ENCODE measurements at places on chromosomes 6 and 20.

DNA sequence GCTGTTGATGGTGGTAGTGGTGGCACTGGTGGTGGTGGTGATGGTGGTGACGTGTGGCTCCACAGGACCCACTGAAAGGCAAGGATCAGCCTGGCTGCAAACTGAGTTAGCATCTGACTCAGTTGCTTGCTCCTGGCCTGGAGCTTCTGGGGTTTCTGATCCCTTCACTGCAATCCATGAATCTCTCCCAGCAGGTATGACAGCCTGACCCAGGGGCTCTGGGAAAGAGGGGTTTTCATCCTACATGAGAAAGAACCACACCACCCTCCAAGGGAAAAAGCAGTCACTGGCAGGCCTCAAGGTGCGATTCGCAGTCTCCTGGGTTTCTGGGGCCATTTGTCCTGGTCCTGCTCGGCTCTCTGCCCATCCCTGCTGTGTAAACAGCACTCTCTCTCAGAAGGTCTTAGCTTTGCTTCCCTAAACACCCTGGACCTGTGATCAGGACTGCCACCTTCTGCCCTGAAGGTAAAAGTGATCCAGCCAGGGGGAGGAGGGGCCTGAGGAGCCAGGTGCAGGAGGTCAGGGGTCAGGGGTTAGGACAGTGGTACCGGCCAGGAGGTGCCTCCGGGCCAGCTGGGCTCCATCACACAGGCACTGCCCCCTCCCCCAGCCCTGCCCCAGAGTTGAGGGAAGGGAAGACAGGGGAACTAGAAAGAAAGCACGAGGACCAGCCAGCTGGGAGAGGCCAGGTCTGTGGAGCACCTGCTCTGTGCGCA lies 152.0 kb downstream of the BMP7 start:
- no peak for DNase-seq

GRCh38 chr6:144314003-144314485 lies 28.9 kb downstream of the UTRN start:
- peak; percentile 68 for DNase-seq

- DNase-seq, result no peak
Measured at GRCh38 chr6:36266913-36267644, 2.8 kb upstream of the PNPLA1 start.

DNA sequence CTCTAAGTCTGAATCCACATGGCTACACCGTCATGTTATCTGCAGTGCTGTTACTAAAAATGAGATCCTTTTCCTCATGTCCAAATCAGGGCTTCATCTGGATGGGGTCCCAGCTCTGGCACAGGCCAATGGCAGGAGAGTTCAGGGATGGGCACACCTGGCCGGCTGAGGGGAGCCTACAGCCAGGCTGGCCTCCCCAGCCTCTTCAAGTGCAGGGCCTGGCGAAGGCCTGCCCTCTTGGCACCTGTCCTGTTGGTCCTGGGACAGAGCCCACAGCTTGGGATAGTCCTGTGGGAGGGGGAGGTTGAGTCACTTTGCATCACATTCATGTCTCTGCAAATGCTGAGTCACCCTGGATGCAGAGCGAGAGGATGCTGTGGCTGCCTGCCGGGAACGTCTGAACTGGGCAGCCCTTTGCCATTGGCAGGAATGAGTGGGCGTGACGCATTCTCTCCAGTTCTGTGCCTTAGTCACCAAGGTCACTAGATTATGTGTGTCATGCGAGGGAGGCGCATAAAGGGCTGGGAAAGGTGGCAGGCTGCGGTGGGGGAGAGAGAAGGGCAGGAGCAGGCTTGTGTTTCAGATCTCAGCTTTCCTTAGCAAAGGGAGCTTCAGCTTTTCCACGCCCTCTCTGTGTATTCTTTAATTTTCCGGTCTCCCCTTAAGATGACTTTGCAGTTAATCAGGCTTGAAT lies 223.2 kb upstream of the ECI2 start:
- DNase-seq, result no peak

GRCh38 chr6:109303640-109304283 lies 78.5 kb downstream of the CD164 start:
- no peak for DNase-seq

GRCh38 chr6:14132921-14133275 lies 15.3 kb downstream of the CD83 start:
- no peak for DNase-seq

GRCh38 chr20:50328222-50328979 lies 137.8 kb downstream of the CEBPB start:
- no peak for DNase-seq

GRCh38 chr6:73030257-73030656 lies 195.0 kb downstream of the KHDC1L start:
- DNase-seq, result no peak

GRCh38 chr6:11650025-11650696 lies 112.6 kb downstream of the TMEM170B start:
- peak; percentile 50 for DNase-seq

GRCh38 chr6:42021847-42022754 lies 28.2 kb upstream of the TAF8 start:
- no peak for DNase-seq

DNA sequence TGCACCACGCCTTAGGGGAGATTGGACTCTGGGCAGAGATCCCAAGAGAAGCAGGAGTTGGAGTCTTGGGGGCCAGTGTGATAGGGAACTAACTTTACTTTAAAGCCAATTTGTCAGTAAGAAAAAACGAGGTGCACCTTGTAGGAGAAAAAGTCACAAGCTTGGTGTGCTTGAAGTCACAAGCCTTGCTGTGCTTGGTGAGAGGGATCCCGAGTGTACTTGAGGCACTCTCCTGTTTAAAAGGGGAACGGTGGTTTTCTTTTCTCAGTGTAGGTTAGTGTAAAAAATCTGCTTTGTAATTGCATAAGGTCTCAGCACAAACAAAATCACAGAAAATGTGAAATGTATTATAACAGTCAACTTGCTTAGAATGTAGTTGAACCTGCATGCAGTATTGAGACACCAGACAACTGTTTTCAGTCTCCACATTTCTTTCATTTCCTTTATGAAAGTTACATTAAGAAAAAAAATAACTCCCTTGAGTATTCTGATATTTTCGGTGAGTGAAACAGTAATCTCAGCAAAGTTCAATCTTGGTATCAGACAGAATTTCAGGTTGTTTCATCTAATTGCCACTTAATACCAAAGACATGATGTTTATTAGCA lies 111.1 kb upstream of the DUSP22 start:
- DNase-seq, result no peak

DNA sequence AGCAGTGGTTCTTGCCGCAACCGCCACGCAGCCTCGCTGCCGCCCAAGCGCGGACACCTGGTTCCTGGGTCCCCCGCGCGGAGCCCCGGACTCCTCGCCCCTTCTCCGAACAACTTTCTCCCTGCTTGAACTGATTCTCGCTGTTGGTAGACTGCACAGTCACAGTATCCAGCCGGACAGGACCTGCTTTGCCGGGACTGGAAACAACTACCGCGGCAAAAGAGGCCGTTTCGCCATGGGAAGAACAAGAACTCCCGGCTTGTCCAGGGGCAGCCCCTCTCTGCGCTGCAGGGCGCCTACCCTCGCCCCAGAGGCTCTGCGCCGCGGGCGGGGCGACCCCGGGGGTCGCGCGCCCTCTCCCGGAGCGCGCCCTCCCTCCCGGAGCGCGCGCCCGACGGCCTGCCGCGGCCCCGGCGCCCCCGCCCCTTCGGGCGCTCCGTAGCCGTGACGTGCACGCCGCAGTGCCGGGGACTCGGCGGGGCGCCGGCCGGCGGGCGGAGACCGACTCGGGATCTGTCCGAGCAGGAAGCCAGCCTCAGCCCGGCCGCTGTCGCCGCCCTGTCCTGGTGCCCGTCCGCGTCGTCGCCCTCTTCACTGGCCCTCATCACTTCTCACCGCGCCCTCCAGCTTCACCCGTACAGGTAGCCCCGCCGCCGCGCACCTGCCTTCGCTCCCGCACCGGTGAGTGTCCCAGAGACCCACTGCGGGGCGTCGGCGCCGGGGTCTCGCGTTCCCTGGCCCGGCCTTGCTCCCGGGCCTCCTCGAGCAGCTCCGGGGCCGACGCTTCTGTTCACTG lies at the start of gene MYO6:
Gene MYO6 (plus strand): TSS at position 497 of the 796 bp plus-strand sequence. CDS start 68,309 bp downstream, outside the sequence.
- peak; percentile 59 for DNase-seq

GRCh38 chr20:49270177-49270576 lies 7.7 kb downstream of the ZNFX1 start:
- no peak for DNase-seq

GRCh38 chr6:89302936-89303335 lies 12.2 kb downstream of the GABRR2 start:
- no peak for DNase-seq

DNA sequence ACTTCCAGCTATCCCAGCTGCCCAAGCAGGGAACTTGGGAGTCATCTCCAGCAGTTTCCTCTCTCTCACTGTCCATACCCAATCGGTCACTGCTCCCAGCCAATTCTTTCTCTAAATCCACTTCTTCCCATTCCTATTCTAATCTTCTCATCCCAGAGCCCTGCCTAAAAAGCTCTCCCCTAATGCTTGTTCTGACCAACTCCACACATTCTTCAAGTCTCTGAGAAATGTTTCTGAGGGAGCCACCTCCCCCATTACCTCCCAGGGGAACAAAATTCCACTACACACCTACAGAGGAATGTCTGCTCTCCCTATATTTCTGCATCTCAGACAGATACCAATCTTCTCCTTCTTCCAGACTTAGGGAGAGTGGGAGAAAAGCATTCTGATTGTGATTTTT lies 14.0 kb downstream of the SLC17A4 start:
- DNase-seq, result no peak

- no peak for DNase-seq
Measured at GRCh38 chr6:32254761-32255198, 30.9 kb upstream of the NOTCH4 start.

GRCh38 chr6:10451828-10452509 lies 37.1 kb upstream of the TFAP2A start:
- DNase-seq, result no peak

- DNase-seq, result no peak
Measured at GRCh38 chr20:62496568-62497218, 20.9 kb upstream of the GATA5 start.

DNA sequence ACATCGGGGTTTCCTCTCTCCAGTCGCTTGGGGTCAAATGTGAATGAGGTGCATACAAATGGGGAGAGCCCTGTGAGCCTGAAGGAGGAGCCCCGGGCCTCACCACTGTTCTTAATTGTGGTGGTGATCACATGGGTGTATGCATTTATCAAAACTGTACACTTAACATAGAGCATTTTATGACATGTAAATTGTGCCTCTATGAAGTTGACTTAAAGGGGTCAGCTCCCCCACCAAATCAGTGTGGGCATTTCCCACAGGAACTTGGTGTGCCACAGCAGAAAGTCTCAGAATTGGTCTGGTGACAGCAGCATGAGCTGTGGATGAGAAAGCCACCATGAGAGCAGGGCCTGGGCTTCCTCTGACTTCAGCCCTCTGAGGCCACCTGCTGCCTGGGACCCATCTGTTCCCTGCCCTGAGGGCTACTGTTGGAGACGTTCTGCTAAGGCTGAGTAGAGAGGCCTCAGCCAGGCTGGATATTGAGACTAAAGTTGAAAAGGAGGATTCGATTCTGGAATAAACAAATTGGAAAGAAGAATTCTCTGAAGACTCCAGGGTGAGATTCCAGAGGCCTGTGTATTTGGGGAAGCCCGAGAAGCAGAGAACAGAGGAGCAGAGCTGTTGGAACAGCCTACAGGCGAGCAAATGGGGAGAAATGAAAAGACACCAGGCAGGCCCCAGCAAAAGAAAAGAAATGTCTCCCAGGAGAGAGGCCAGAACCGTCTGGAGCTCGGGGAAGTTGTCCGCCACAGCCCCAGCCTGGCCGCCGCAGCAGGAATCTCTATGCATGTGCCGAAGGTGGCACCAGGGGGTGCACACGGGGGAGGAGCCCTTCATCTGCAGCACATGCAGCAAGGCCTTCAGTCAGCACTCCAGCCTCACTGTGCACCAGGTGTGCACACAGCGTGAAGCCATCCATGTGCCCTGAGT lies 37.6 kb upstream of the XRN2 start:
- no peak for DNase-seq

DNA sequence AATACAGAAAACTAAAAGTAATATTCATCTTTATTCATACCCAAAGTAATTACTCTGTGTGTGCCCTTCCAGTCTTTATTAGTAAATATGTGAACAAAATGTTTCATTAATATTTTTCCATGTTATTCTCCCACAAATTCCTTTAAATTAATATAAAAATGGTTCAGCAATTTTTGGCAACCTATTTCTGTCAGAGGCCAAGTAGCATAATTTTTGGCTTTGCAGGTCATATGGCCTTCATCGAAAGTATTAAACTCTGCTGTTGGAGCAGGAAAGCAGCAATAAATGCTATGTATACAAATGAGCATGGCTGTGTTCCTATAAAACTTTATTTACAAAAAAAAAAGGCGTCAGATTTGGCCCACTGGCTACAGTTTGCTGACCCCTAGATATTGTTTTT lies 16.1 kb downstream of the ZC2HC1B start:
- DNase-seq, result peak; percentile 59

GRCh38 chr6:89482126-89482525 lies 49.2 kb downstream of the ANKRD6 start:
- peak; percentile 30 for DNase-seq

DNA sequence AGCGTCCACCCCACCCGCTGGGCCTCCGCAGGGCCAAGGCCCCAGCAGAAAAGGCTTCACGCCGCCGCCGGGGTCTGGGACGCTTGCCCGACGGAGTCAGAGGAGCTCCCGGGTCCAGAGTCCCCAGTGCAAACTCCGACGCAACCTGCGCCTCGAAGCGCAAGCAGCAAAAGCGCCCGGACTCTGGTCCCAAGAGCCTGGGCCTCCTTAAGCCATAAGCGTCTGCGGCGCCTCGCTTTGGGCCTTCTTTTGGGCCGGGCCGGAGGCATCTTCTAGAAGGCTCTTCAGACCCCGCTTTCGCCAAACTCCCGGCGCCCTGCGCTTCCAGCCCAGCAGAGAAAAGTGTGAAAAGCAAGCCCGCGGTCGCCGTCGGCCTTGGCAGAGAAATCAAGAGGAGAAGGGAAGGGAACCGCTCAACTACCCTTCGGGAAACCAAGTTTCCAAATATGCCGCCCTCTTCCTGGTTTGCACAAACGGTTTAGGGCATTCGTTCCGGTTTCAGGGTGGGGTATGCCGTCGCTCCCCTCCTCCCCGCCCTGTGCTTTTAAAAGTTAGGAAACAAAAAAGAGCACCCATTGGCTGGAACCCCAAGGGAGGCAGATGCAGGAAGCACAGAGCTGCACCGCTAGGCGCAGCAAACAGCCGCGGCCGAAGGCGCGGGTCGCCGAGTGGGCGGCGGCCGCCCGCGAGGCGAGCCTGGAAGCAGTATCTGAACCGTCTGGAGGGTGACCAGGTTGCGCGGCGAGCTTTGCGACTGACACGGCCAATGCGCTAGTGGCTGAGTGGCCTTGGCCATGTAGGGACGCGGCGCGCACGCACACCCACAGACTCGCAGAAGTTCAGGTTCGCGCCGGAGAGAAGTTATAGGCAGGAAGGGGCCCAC lies 1.2 kb downstream of the TBX18 start:
- DNase-seq, result peak; percentile 89

All from muscle of back (tissue), 13 donors.